ENCODE measurements at places on chromosomes 11 and 22. TPM values are rescaled to one million over a fixed set of nuclear protein-coding genes. Genes with fewer than 3 reads are reported as not detected.

IGSF22 gene
- total RNA-seq: 0.48 TPM

RASSF10 gene
- not detected for total RNA-seq

OR52I2 gene
- total RNA-seq: not detected

PKDREJ gene
- total RNA-seq: not detected

TENM4 gene
- total RNA-seq: not detected

Data from activated CD8-positive, alpha-beta memory T cell treated with anti-CD3 and anti-CD28 coated beads for 36 hours (primary cell).